ENCODE measurements at places on chromosomes 16 and 17. TPM values are rescaled to one million over a fixed set of nuclear protein-coding genes. Genes with fewer than 3 reads are reported as not detected.

Gene ANKRD11
- total RNA-seq: 108 TPM

Gene HBA2
- total RNA-seq: 0.91 TPM

Gene OTOA
- not detected for total RNA-seq

Gene SYCE1L
- 1.7 TPM for total RNA-seq

Gene CTF1
- total RNA-seq: 3.4 TPM

Gene KRT39
- not detected for total RNA-seq

Gene HS3ST4
- total RNA-seq: not detected

Gene ACSM2A
- total RNA-seq: not detected

Gene ACSM5
- total RNA-seq: 0.16 TPM

Gene ADAMTS18
- 0.16 TPM for total RNA-seq

Gene ABCC6
- total RNA-seq: 0.13 TPM

Gene MYH2
- not detected for total RNA-seq

Gene ZNF18
- total RNA-seq: 8.4 TPM

Gene SYNGR3
- total RNA-seq: 7.6 TPM

Gene MOSMO
- 25.6 TPM for total RNA-seq

Gene RAP1GAP2
- total RNA-seq: 0.32 TPM

Gene SPN
- total RNA-seq: not detected

Gene CCL1
- total RNA-seq: not detected

Gene CORO6
- 1.0 TPM for total RNA-seq

Gene CNEP1R1
- total RNA-seq: 14.1 TPM

Gene B9D1
- total RNA-seq: 41.8 TPM

Gene CA5A
- total RNA-seq: not detected

Gene CEP295NL
- total RNA-seq: not detected

Gene TBX6
- total RNA-seq: 0.13 TPM

Gene HS3ST2
- not detected for total RNA-seq

Gene KRT40
- not detected for total RNA-seq

Gene INO80E
- total RNA-seq: 194 TPM

Gene MYH3
- 13.7 TPM for total RNA-seq

Gene GRAPL
- total RNA-seq: 0.72 TPM

Gene ASPA
- 0.48 TPM for total RNA-seq

Gene TMEM88
- total RNA-seq: 1.9 TPM

Data from epithelial cell of alveolus of lung (primary cell).